K562 (cell line): ENCODE measurements at places on chromosomes 12 and 14. TPM values are rescaled to one million over a fixed set of nuclear protein-coding genes. Genes with fewer than 3 reads are reported as not detected.

- H3K36me3 ChIP-seq: no peaks in the 10 kb centered on the region
- no peak for DNase-seq
- H3K4me1 ChIP-seq: no peaks in the 10 kb centered on the region
- H3K4me3 ChIP-seq: no peak overlapping the region
These were observed 210.3 kb downstream of the NUAK1 start for GRCh38 chr12:105928436-105928835.

- peak overlapping the region; percentile 99 for H3K4me3 ChIP-seq
- H3K27ac ChIP-seq: peak overlapping the region; percentile 90
- DNase-seq: peak; percentile 66
- H3K36me3 ChIP-seq: peaks cover 38% of the 10 kb centered on the region
- H3K4me1 ChIP-seq: peaks cover 38% of the 10 kb centered on the region
These were observed 823 bp downstream of the RNF10 start for GRCh38 chr12:120534703-120535655.

DNA sequence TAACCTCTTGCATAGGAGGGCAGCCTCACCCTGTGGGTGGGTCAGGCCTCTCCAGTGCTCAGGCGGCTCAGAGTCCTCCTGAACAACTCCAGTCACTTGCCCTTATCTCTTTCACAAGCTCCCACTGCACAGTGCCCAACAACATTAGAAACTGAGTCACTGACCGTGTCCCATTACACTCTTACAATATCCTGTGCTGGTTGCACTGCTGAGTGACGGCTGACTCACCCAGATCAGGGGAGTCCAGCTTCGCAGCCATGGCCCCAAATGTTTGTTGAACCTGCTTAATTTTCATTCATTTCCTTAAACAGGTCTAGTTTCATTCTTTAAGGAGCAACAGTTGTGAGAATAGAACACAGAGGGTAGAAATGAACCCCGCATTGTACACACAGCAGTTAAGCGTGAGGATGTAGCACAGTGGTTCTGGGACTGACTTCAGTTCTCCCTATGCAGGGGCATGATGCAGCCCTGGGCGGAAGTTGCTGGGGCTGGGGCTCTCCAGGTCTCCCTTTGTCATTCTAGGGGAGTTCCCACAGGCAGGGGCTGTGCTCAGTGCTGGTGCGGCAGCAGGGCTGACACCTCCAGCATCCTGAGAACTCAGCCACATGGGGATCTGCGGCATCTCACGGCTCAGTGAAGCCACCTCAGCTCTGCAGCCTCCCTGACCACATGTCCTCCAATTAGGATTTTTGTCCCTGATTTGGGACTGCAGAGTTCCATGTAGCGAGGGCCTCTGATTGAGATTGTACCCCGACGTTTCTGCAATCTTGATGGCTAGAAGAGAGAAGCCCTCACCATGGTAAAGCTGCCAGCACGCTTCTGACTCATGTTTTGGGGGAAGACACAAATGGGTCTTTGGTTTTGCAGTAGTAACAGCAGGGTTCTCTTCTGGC lies 16.1 kb downstream of the GPR68 start:
- peaks cover 4% of the 10 kb centered on the region for H3K4me1 ChIP-seq
- H3K27ac ChIP-seq: peak overlapping the region; percentile 47; the same call in 2 of the 3 replicates
- H3K27me3 ChIP-seq: no peaks in the 10 kb centered on the region
- DNase-seq: peak; percentile 45
- no peaks in the 10 kb centered on the region for H3K36me3 ChIP-seq

DNA sequence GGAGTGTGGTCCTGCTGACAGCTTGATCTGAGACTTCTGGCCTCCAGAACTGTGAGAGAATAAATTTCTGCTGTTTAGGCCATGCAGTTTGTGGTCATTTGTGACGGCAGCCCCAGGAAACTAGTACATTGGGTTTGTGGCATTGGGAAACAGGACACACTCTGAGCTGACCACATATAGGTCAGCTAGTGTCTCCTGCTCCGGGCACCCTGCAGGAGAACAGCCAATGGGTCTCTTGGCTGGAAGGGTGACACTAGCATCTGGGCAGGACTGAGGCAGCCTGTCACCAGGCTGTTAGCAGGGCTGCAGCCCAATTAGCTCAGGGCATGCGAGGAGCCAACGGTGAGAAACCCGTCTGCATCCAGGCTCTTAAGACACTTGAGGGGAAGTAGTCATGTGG lies 83.2 kb downstream of the PITPNM2 start:
- no peaks in the 10 kb centered on the region for H3K27me3 ChIP-seq
- DNase-seq: no peak
- H3K4me3 ChIP-seq: no peak overlapping the region
- peaks cover 18% of the 10 kb centered on the region for H3K4me1 ChIP-seq
- no peak overlapping the region for H3K27ac ChIP-seq
- H3K36me3 ChIP-seq: no peaks in the 10 kb centered on the region

- H3K27ac ChIP-seq: no peak overlapping the region
- peak; percentile 33 for DNase-seq
- peaks cover 51% of the 10 kb centered on the region for H3K4me1 ChIP-seq
- no peaks in the 10 kb centered on the region for H3K27me3 ChIP-seq
- H3K4me3 ChIP-seq: no peak overlapping the region
These were observed 1.0 kb downstream of the PGF start for GRCh38 chr14:74954232-74954946.

Gene DACT1
- total RNA-seq: 0.13 TPM in 2 replicates

DNA sequence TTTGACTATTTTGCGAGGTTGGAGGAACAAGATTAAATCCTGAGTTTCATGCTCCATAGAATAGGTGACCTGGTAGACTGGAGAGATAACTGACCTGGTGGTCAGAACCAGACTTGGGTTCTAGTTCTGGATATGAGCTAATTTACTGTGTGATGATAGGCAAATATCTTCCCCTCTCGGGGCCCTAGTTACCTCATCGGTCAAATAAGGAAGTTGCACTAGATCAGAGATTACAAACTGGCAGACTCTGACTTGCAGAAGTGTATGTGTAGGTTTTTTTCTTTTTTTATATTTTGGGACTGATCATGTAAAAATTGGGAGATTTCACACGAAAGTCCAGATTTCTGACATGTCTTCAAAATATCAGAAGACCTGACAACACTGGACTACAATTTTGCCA lies 37.0 kb downstream of the RPH3A start:
- no peak overlapping the region for H3K4me3 ChIP-seq
- no peaks in the 10 kb centered on the region; the same call in 2 of the 3 replicates for H3K27me3 ChIP-seq
- H3K36me3 ChIP-seq: no peaks in the 10 kb centered on the region
- no peak overlapping the region for H3K27ac ChIP-seq

Gene CCDC184
- total RNA-seq: 0.09 and 0.18 TPM in 2 replicates

DNA sequence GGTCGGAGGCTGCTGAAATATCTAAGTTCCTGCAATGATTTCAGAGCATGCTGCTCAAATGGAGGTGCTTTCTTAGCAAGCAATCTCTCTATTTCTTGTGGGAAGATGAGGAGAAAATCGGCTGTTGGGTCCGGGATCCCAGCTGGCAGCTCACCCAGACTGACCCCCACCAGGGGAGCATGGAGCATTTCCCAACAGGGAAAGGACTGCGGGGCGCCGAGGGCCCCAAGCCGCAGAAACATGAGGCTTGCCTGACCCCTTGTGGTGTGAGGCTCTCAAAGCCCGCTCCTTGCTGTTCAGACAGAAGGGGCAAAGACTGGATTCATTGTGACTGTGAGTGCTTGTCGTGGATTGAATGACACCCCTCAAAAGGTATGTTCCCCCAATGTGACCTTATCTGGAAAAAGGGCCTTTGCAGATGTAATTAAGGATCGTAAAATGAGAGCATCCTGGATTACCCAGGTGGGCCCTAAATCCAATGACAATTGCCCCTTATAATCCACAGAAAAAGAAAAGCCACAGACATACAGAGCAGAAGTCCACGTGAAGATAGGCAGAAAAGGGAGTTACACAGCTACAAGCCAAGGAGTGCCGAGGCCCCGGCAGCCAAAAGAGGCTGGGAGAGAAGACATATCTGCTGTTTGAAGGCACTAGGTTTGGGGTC lies 116.3 kb upstream of the VASH1 start:
- no peak overlapping the region for H3K27ac ChIP-seq
- DNase-seq: peak; percentile 55
- H3K36me3 ChIP-seq: no peaks in the 10 kb centered on the region
- no peaks in the 10 kb centered on the region for H3K4me1 ChIP-seq

- no peaks in the 10 kb centered on the region for H3K36me3 ChIP-seq
- no peak overlapping the region for H3K4me3 ChIP-seq
- no peak for DNase-seq
- no peaks in the 10 kb centered on the region for H3K27me3 ChIP-seq
- H3K4me1 ChIP-seq: no peaks in the 10 kb centered on the region
These were observed 83.8 kb downstream of the SLC25A21 start for GRCh38 chr14:37088356-37089215.

Gene HOXC12
- 0.11 and 0.27 TPM in 2 replicates for total RNA-seq

- H3K27ac ChIP-seq: no peak overlapping the region
- H3K27me3 ChIP-seq: no peaks in the 10 kb centered on the region
- H3K4me3 ChIP-seq: no peak overlapping the region
- no peaks in the 10 kb centered on the region for H3K4me1 ChIP-seq
These were observed 636.4 kb downstream of the SLC6A15 start for GRCh38 chr12:84276215-84276614.

Gene PPP1R1A
- total RNA-seq: not detected in 2 replicates

DNA sequence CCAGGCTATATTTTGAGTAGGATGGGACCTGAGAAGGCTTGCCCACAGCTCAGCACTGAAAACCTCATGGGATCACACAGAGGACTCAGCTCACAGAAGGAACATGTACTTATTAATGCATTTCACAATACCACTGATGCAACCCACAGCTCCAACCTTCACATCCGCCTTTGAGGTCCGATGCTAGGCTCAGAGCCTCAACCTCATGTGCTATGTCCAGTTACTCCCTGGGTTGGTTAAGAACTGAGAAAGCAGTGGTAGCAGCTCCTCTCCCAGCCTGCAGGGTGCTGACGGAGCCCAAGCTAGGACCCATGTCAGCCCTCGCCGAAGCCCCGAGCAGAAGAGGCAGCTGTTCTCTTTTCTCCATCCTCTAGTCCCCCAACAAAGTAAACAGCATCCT lies 52.9 kb downstream of the SPTB start:
- no peak overlapping the region for H3K27ac ChIP-seq
- H3K36me3 ChIP-seq: peaks cover 12% of the 10 kb centered on the region; the same call in 2 of the 3 replicates
- DNase-seq: no peak
- H3K4me1 ChIP-seq: peaks cover 49% of the 10 kb centered on the region; the same call in 2 of the 3 replicates
- no peak overlapping the region for H3K4me3 ChIP-seq
- H3K27me3 ChIP-seq: no peaks in the 10 kb centered on the region

- DNase-seq: no peak
- peak overlapping the region; percentile 40 for H3K27ac ChIP-seq
- no peaks in the 10 kb centered on the region for H3K36me3 ChIP-seq
- H3K27me3 ChIP-seq: no peaks in the 10 kb centered on the region
These were observed 52.0 kb downstream of the NFKBIA start for GRCh38 chr14:35352274-35353233.

Gene GALNT9
- total RNA-seq: not detected in 2 replicates

- no peak overlapping the region for H3K27ac ChIP-seq
- no peaks in the 10 kb centered on the region for H3K36me3 ChIP-seq
- H3K4me1 ChIP-seq: no peaks in the 10 kb centered on the region
These were observed 8.5 kb upstream of the RFLNA start for GRCh38 chr12:124286414-124286813.

Gene TAS2R43
- not detected in 2 replicates for total RNA-seq

- peak overlapping the region; percentile 72; the same call in 1 of the 2 replicates for H3K4me3 ChIP-seq
- peaks cover 22% of the 10 kb centered on the region for H3K4me1 ChIP-seq
- H3K27ac ChIP-seq: no peak overlapping the region
- peaks cover 39% of the 10 kb centered on the region; the same call in 2 of the 3 replicates for H3K36me3 ChIP-seq
- no peak for DNase-seq
These were observed 1.7 kb downstream of the PIP4K2C start for GRCh38 chr12:57592551-57593165.

DNA sequence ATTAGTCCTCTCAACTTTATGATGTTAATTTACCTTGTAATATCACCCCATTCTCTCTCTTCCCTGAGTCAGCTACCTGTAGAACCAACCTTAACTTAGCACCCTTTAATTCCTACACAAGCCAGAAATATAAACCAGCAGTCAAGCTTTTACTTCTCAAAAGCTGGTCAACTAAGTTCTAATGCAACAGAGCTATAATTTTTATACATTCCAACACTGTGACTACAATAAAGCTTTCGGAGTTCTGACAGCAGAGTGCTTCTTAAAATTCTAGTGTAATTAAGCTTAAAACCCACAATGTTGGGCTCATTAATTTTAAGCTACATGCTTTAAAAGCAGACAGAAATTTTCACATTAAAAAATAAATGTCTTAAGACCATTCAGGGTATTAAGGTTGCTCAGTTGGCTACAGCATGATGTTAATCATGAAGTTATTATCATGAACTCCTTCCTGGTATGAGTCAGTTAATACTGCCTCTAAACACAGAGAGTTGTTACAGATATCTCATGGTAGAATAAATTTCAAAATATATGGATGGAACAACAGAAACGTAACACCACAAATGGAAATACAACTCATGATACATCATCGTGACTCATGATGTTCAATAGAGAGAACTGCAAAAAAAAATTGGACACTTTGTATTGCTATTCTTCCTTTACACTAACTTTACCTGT lies 126.7 kb downstream of the EPS8 start:
- H3K27ac ChIP-seq: no peak overlapping the region
- no peaks in the 10 kb centered on the region for H3K4me1 ChIP-seq
- H3K4me3 ChIP-seq: no peak overlapping the region
- DNase-seq: no peak

GRCh38 chr12:129423041-129423580 lies 480.7 kb downstream of the TMEM132D start:
- H3K36me3 ChIP-seq: no peaks in the 10 kb centered on the region
- H3K4me1 ChIP-seq: no peaks in the 10 kb centered on the region
- no peak overlapping the region for H3K27ac ChIP-seq
- no peaks in the 10 kb centered on the region for H3K27me3 ChIP-seq
- DNase-seq: no peak

DNA sequence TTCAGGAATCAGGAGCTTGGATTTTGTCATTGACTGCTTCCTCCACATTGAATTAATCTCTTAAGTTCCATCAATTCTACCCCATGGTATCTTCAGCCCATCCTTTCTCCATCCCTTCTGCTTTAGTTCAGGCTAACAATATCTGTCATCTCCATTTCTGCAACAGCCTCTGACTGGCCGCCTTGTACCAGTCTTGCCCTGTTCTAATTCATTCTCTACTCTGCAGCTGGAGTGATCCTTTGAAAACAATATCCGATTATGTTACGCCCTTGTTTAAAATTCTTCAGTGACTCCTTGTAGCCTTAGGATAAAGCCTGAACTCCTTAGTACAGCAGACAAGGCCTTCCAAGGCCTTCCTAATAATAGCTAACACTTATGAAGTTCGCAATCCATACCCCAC lies 170.2 kb downstream of the ETV6 start:
- H3K4me1 ChIP-seq: no peaks in the 10 kb centered on the region
- no peak for DNase-seq
- no peaks in the 10 kb centered on the region for H3K27me3 ChIP-seq
- H3K36me3 ChIP-seq: no peaks in the 10 kb centered on the region
- H3K4me3 ChIP-seq: no peak overlapping the region
- H3K27ac ChIP-seq: no peak overlapping the region

Gene ZNF385A
- total RNA-seq: 96.5 and 111 TPM in 2 replicates
